H1 (cell line): ENCODE measurements at places on chromosomes 3 and 15. TPM values are rescaled to one million over a fixed set of nuclear protein-coding genes. Genes with fewer than 3 reads are reported as not detected.

SLC12A1 gene
- polyA plus RNA-seq, result 0.16 and 0.63 TPM in 2 replicates

SH2D7 gene
- not detected in 2 replicates for polyA plus RNA-seq

CERS3 gene
- 0.62 and 0.63 TPM in 2 replicates for polyA plus RNA-seq

BTBD1 gene
- 18.6 and 18.8 TPM in 2 replicates for polyA plus RNA-seq
